ENCODE measurements at places on chromosomes 7 and 10.

- no peak for DNase-seq
These were observed 203.2 kb upstream of the SEMA3E start for GRCh38 chr7:83852136-83852535.

DNA sequence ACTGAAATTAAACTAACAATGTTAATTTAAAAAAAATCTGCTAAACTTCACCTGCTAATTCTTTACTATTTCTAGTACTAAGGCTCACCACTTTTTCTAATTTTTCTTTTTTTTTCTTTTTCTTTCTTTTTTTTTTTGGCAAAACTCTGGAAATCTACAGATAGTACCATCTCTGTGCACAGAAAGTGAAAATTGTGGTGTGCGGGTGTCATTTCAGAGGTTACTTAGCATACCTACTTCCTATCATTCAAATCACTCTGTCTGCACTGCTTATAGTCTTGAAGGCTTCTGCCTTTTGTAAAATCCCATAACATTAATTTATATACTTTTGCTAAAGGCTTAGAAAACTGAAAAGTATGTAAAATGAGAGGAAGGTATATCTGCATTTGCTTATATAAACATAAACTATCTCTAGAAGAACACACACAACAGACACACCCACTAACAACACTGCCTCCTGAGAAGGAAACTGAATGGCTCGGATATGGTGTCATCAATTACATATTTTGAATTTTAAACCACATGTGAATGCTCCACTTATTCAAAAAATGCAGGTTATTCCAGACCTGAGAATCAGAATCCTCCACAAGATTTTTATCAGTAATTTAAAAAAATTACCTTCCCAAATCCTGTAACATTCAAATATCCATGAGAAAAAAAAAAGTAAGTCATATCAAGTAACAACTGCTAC, 229.5 kb downstream of the PARD3 start:
- no peak for DNase-seq

DNA sequence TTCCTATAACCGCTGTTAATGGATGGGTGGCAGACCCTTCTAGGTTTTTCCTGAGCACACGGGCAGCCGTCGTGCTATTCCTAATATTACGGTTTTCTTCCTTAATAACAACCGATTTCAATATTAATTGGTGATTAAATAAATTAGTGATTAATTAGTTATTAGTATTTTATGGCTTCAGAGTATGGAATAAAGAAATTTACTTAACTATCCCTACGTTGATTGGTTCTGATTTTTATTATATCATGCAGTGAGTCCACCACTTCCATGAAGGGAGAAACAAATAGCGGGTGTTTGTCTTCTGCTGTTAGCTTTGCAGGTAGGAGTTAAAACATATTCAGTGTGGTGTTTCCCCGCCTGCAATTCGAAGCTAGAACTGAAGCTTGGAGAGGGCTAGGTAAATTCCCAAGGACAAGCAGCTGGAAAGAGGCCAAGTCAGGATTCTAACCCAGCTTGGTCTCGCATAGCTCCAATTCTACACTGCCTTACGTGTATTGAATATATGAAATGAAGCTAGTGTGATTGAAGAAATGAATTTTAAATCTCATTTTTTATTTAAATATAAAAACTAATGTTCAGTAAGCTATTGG, 928 bp upstream of the CSTF2T start:
- DNase-seq = peak; percentile 64

DNA sequence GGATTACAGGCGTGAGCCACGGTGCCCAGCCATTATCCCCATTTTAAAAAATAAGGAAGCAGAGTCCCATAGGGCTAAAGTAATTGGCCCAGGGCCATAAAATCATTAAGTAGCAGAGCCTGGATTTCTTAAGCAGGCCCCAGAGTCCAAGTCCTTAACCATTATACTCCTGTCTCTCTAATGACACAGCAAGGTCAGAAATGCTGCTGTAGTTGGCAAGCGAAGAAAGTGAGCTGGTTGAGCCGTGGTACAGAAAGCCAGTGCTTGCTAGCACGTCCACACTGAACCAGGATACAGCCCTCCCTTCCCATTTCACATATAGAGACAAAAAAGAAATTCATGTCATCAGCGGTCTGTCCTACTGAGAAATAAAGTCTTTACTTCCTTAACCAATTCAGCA, 562.7 kb downstream of the GALNT17 start:
- no peak for DNase-seq

DNA sequence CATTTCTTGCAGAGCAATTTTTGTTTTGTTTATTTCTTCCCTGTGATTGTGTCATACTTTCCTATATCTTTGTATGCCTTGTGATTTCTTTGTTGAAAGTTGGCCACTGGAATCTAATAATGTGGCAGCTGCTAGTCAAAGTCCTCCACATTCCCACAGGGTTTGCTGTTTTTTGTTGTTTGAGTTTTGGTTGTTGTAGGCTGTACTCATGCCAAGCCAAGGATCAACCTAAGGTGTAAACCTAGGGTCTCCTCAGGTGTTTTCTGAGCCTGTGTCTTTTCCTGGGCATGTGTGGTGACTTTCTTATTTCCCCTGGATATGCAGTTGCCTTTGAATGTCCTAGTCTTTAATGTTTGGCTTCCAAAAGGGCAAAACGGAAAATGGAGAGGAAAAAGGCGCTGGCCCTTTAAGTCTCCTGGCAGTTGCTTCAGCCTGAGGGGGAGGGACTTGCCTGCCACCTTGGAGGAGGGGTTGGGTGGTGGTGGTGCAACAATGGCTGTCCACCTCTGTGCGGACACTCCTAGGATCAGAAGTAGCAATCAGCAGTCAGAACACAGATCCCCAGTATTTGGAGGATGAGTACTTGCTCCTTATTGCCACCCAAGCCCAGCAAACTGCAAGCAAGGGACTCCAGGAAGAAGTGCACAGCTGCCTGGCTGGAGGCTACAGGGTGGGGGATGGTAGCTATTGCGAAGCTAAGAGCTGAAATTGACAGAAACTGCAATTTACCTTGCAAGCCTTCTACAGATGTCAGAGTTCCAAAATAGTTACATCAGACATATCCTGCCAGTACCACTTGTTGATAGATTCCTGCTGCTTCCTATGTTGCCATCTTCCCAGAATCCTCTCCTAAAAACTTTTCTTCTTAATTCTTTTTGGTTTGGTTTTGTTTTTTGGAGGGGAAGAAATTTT, 5.6 kb upstream of the ZNF518A start:
- peak; percentile 8 for DNase-seq

DNA sequence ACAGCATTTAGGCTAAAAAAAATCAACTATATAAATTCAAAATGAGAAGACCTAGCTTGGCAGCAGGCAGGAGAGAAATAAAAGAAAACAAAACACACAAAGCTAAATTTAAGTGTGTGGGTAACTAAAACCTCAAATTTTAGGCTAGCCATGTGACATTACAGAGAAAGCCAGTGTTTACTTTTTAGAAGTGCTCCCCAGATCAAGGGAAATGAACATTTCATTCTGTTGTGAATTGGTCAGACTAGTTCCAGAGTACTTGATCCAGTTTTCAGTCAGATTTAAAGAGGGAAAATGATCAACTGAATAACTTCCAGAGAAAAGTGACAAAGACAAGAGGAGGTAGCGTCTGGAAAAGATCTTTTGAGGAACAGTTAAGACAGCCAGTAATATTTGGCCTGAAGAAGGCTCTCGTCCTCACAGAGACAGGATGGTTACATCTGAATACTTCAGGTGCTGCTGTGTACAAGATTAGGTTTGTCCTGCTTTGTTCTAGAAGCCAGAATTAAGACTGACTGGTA, 563.4 kb downstream of the KCNMA1 start:
- no peak for DNase-seq

- no peak for DNase-seq
These were observed 487.7 kb upstream of the AUTS2 start for GRCh38 chr7:69110450-69111050.

GRCh38 chr7:118057404-118057803, 126.6 kb upstream of the LSM8 start:
- DNase-seq = no peak

DNA sequence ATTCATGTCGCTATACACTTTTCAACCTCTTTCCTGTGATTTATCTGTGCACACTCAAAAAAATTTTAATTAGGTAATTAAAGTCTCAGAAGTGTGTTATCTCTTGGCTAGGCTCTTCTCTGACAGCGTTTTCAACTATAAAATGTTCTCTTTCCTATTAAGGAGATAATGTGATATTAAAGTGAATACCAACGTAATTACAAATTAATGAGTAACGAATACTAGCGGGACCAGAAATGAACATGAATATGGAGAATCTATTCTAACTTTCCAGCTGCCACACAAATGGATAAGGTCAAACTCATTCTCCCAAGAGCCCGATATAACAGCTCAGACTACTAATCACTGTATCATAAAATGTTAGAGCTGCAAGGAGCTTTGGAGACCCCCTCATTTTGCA, 12.0 kb downstream of the COL1A2 start:
- DNase-seq = peak; percentile 61

GRCh38 chr10:67834375-67834774, 3.6 kb downstream of the DNAJC12 start:
- no peak for DNase-seq

DNA sequence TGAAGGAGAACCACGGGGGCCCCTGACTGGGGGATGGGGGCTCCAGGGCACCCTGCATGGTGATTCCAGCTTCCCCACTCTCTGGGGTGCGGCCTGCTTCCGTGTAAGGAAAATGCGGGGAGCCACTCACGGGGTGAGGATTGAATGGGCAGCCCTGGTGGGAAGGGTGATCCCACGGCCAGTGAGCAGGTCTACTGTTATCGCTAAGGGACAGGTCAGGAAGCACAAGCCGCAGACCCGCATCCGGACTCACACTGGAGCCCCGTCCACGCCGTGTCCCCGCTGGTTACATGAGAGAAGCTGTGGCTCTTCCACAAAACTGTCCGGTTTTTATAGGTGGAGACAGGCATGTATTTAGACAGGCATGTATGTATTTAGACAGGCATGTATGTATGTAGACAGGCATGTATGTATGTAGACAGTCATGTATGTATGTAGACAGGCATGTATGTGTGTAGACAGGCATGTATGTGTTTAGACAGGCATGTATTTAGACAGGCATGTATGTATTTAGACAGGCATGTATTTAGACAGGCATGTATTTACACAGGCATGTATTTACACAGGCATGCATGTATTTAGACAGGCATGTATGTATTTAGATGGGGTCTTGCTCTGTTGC, 5.7 kb downstream of the PSMG3 start:
- DNase-seq = no peak

GRCh38 chr10:45144326-45145070, 143.8 kb downstream of the ZNF22 start:
- DNase-seq = no peak

DNA sequence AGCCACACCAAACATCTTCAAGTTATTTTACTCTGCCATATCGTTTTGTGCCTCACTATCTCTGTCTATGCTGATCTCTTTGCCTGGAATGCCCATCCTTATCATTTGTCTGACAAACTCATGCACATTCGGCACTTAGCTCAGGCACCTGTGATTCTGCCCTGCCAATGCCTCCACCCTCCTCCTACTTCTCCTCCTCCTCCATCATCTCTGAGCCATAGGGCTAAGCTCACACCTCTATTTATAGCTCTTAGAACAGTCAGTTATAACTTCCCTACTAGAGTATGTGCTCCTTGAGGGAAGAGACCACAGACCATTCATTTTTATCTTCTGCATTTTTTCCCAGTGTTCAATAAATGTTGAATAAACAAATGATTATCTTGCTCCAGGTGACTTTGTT, 51.2 kb upstream of the CDK13 start:
- no peak for DNase-seq

- peak; percentile 93 for DNase-seq
These were observed 173.1 kb downstream of the PTPRN2 start for GRCh38 chr7:158414486-158414961.

DNA sequence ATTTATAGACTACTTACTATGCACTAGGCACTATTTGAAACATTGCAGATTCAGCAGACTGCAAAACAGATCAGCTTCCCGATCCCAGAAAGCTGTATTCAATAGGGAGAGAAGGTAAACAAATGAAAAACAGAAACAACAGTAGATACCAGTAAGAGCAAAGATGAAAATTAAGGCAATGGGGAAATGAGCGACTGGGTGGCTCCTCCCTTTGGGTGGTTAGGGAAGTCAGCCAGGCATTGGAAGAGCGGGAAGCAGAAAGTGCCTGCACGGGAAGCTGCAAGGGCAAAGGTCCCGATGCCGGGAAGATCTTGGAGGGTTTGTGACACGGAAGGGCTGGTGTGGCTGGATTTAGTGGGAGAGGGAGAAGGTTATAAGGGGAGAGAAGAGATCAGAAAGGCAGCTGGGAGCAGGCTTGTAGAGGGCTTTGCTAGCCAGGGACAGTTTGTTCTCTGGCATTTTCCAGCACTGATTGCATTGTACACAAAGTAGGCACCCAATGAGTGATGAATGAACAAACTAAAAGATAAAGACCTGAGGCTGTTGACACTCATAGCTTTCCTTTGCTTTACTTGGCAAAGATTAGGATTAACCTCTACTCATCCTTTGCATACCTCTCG, 67.8 kb downstream of the NAMPT start:
- DNase-seq = no peak

GRCh38 chr10:50613150-50613549, 10.6 kb downstream of the SGMS1 start:
- no peak for DNase-seq

DNA sequence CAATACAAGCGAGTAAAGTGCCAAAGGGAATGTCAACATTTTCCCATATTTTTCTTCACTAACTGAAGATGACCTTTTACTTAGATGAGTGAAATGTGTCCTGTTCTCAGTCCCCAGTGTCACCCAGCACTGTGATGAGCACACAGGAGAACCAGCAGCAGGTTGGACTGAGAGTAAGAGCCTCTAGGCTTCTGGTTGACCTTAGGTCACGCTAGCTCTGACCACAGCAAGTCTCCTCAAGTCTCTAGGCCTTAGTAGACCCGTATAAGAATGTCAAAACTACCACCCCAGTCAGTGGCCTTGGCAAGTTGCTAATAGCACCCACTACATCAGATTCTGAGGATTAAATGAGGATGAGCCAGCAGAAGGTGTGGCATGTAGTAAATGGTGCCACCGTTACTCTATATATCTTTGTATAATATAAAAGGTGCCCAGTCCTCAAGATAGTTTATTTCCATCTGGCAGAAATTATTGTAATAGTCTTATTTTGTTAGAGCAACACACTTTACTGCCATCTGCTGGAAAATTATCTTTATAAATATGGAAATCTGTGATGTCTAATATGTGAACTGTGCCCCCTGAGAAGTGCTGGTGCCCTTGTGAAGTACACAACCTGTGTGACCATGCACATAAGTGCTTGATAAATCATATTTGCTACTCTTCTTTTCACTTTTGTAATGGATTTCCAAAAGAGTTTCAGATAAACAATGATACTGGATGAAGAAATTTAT, 75.7 kb downstream of the SPAG6 start:
- no peak for DNase-seq

DNA sequence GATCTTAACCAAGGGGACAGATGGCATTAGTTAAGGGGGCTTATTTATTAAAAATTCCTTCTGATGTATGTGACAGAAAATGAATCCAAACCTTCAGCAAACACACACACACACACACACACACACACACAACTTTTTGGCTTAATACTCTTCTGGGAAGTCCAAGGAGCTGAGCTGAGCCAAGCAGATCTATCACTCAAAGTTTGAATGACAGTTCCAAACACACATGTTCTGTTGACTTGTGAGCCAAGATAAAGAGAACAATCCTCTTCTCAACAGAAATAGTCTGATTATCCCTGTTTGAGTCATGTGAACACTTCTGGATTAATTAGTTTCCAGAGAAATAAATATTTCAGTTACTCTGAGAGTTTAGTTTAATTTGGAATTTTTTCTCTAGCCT, 31.5 kb downstream of the KBTBD2 start:
- no peak for DNase-seq

- DNase-seq = no peak
These were observed 596 bp upstream of the GDF2 start for GRCh38 chr10:47321521-47322195.

Data from brain (organoid and tissue), 16 donors.